ENCODE measurements at places on chromosomes 16 and 17.

DNA sequence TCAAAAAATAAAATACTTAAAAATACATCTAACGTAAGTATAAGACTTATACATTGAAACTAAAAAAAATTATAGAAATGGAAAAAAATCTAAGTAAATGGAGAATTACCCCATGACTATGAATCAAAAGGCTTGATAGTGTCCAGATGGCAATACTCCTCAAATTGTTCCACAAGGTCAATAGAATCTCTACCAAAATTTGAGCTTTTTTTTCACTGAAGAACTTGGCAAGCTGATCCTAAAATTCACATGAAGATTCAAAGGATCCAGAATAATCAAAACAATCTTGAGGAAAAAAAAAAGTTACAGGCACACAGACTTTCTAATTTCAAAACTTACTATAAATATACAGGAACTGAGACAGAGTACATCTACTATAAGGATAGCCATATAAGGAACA, 448.4 kb upstream of the CDH11 start:
- DNase-seq, result peak; percentile 30

- DNase-seq, result no peak
Measured at GRCh38 chr17:56956992-56957391, 3.9 kb downstream of the COIL start.

- DNase-seq, result peak; percentile 92
Measured at GRCh38 chr17:76492989-76493501, 8.2 kb downstream of the RHBDF2 start.

GRCh38 chr17:76431509-76431908, 21.4 kb downstream of the UBE2O start:
- no peak for DNase-seq

DNA sequence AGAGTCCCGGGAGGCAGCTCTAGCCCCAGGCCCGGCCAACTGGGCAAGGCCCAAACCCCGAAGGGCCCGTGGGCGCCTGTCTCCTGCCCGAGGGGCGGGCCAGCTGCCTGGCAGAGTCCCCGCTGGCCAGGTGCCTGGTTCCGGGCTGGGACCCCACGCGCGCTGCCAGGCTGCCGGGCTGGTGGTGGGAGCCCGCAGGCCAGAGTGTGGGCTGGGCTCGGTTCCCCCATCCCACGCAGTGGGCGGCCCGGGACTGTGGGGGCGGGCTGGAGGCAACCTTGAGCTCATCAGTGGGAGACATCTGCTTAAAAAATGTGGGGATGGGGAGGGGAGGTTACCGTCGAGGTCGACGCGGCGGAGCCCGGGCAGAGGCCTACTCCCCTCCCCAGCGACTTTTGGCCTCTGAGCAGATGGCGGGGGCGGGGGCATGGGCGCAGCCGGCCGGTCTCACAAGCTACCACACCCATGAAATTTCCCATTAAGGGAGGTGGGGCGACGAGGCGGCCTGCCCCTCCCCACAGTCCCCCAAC, 176.4 kb upstream of the GSE1 start:
- DNase-seq, result no peak

DNA sequence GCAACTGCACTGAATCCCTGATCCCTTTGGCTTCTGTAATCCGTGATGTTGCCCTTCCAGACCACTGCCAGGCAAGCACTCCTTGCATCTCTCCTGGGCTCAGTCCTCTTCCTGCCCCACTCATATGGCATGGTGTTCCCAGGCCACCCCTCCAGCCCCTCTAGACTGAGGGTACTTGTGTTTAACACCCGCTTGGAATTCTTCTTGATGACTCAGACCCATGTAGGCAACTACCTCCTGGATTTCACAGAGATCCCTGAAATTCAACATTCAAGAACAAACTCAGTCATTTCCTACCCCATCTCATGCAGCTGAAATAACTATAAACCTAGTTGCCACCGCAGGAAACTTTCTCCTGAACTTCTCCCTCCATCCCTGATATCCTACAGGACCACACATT, 541.9 kb upstream of the CDH11 start:
- no peak for DNase-seq

GRCh38 chr16:24983561-24983960, 31.6 kb downstream of the ARHGAP17 start:
- DNase-seq, result no peak

DNA sequence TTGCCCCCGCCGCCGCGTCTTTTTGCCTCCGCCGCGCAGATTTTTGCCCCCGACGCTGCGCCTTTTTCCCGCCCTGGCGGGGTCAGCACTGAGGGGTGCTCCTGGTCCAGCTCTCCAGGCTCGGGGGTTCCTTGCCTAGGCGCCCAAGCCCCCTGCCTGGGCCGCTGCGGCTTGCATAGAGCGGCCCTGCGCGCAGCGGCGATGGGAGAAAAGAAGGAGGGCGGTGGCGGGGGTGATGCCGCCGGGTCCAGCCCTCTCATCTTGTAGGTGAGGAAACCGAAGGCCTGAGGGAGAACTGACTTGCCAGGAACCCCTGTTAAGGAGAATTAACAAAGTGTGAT, 330.8 kb upstream of the WSB1 start:
- DNase-seq, result no peak

DNA sequence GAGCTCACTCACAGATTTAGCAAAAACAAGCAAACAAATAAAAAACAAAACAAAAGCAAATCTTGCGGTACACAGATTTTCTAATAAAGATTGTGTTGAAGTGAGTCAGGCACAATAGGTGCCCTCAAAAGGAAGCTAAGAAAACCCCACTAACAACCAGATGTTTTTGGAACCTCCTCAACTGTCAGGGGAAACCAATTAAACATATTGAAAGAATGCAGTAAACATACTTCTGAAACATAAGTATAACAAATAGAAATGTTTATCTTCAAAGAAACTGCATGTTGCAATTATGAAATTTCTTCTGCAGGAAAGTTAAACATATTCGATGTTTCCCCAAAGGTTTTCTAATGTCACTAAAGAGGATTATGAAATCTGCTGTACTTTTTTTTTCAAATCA, 110.5 kb upstream of the CORO6 start:
- DNase-seq, result peak; percentile 83

- no peak for DNase-seq
Measured at GRCh38 chr17:31609331-31609730, 217.9 kb downstream of the RAB11FIP4 start.

DNA sequence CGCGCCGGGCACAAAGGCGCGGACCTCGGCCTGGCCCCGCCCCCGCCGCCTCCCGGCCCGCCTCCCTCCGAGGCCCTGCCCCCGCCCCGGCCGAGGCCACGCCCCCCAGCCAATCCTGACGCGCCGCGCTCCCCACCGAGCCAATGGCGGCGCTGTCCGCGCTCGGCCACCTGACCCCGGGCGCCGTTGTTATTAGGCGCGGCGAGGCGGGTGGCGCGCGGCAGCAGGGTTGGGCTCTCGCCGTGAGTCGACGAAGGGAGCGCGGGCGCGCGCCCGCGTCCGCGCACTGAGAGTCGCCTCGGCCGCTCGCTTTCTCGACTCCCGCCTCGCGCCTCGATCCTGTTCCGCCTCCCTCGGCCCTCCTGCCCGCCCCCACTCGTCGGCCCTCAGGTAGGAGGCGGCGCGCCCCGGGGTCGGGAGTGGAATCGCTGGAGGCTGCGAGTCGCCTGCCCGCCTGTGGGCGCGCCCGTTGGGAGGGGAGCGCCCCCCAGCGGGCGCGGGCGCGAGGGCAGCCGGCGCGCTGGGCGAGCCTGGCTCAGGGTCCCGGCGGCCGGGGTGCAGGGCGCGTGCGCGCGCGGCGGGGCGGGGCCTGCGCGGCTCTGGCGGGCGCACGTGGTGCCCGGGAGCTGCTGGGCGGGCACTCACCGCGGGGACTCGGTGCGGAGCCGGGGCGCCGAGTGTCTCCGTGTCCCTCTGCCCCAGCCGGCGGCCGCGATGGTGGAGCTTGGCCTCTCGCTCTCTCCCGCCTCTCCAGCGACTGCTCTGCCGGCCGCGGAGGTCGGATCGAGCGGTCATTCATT, 405 bp upstream of the CBLN1 start:
- peak; percentile 19 for DNase-seq

GRCh38 chr17:76707985-76708807, 2.6 kb downstream of the MXRA7 start:
- no peak for DNase-seq

- no peak for DNase-seq
Measured at GRCh38 chr17:78674595-78675315, 97.6 kb upstream of the DNAH17 start.

GRCh38 chr16:85187002-85187401, 74.7 kb upstream of the CIBAR2 start:
- peak; percentile 63 for DNase-seq

GRCh38 chr17:61368832-61369450, 30.7 kb upstream of the TBX2 start:
- no peak for DNase-seq

DNA sequence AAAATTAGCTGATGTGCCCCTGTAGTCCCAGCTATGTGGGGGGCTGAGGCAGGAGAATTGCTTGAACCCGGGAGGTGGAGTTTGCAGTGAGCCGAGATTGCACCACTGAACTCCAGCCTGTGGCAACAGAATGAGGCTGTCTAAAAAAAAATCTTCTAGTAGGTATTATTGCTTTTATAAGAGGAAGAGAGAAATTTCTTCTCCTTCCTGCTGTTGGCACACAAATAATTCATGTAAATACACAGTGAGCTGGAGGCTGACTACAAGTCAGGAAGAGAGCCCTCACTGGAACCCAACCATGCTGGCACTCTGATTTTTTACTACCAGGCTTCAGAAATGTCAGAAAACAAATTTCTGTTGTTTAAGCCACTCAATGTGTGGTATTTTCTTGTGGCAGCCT, 6.7 kb downstream of the PRDM7 start:
- no peak for DNase-seq

GRCh38 chr17:79612468-79613194, 1.8 kb upstream of the RBFOX3 start:
- peak; percentile 13 for DNase-seq

All from choroid plexus epithelial cell (primary cell).